ENCODE measurements at places on chromosomes 13 and 19. TPM values are rescaled to one million over a fixed set of nuclear protein-coding genes. Genes with fewer than 3 reads are reported as not detected.

CAMSAP3 gene
- total RNA-seq: 3.5 TPM

ZNF780A gene
- 9.4 TPM for total RNA-seq

B3GNT8 gene
- 0.83 TPM for total RNA-seq

ZNF578 gene
- total RNA-seq: 6.8 TPM

OR7A5 gene
- total RNA-seq: not detected

CBY2 gene
- not detected for total RNA-seq

POGLUT2 gene
- 26.4 TPM for total RNA-seq

- H3K27ac ChIP-seq: no peak overlapping the region
- no peak for DNase-seq
- no peaks in the 10 kb centered on the region for H3K36me3 ChIP-seq
- H3K27me3 ChIP-seq: no peaks in the 10 kb centered on the region
- no peak overlapping the region for H3K4me3 ChIP-seq
Observed at GRCh38 chr13:101552286-101552685, 99.8 kb downstream of the ITGBL1 start.

GRCh38 chr19:2231621-2232221 lies 4.4 kb downstream of the PLEKHJ1 start:
- no peaks in the 10 kb centered on the region for H3K27me3 ChIP-seq
- H3K36me3 ChIP-seq: no peaks in the 10 kb centered on the region
- no peak overlapping the region for H3K4me3 ChIP-seq

DNA sequence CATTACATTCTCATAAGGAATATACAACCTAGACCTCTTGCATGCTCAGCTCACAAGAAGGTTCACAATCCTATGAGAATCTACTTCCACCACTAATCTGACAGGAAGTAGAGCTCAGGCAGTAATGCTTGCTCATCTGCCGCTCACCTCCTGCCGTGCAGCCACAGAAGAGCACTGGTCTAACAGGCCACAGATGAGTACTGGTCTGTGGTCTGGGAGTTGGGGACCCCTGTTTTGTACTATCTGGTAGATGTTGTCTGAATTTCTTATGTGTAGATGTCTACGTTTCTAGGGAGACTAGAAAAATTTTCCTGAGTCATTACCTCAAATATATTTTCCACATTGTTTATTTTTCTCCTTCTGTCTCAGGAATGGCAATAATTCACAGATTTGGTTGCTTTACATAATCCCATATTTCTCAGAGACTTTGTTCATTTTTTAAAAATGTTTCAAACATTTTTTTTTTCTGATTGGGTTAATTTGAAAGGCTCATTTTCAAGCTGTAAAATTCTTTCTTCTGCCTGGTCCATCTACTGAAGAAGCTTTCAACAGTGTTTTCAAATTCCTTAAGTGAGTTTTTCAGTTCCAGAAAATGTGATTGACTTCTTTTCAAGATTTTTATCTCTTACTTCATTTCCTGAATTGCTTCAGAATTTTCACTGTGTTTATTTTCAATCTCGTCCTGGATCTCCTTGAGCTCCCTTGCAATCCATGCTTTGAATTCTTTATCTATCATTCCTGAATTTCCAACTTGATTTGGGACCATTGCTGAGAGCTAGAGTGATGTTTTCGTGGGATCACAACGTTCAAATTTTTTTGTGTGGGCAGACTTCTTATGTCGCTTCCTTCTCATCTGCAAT lies 1322.2 kb downstream of the PCDH9 start:
- H3K27me3 ChIP-seq: no peaks in the 10 kb centered on the region
- no peaks in the 10 kb centered on the region for H3K4me1 ChIP-seq
- DNase-seq: no peak
- H3K27ac ChIP-seq: no peak overlapping the region
- no peaks in the 10 kb centered on the region for H3K36me3 ChIP-seq

- H3K36me3 ChIP-seq: no peaks in the 10 kb centered on the region
- no peaks in the 10 kb centered on the region for H3K27me3 ChIP-seq
- no peak overlapping the region for H3K27ac ChIP-seq
- no peaks in the 10 kb centered on the region for H3K4me1 ChIP-seq
- H3K4me3 ChIP-seq: no peak overlapping the region
Observed at GRCh38 chr19:44925114-44925891, 10.9 kb downstream of the APOC1 start.

DNA sequence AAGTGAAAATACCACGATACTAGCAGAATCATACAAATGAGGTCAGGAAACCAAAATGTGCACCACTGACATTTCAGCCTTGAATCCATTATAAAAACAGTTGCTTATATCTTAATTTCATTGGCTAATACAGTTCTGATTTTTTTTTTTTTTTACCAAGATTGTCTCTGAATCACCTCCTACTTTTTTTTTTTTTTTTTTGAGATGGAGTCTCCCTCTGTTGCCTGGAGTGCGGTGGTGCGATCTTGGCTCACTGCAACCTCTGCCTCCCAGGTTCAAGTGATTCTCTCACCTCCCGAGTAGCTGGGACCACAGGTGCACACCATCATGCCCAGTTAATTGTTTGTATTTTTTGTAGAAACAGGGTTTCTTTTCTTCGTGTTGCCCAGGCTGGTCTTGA lies 270.2 kb downstream of the LMO7 start:
- no peak overlapping the region for H3K4me3 ChIP-seq
- H3K27ac ChIP-seq: no peak overlapping the region
- H3K4me1 ChIP-seq: no peaks in the 10 kb centered on the region
- H3K36me3 ChIP-seq: no peaks in the 10 kb centered on the region

- no peaks in the 10 kb centered on the region for H3K36me3 ChIP-seq
- peak overlapping the region; percentile 50 for H3K27ac ChIP-seq
- peak; percentile 63 for DNase-seq
Observed at GRCh38 chr19:21483589-21484170, 21.7 kb upstream of the ZNF429 start.

- H3K27ac ChIP-seq: no peak overlapping the region
- no peaks in the 10 kb centered on the region for H3K36me3 ChIP-seq
- no peaks in the 10 kb centered on the region for H3K27me3 ChIP-seq
- no peaks in the 10 kb centered on the region for H3K4me1 ChIP-seq
- DNase-seq: no peak
Observed at GRCh38 chr13:48682436-48682835, 28.7 kb downstream of the CYSLTR2 start.

DNA sequence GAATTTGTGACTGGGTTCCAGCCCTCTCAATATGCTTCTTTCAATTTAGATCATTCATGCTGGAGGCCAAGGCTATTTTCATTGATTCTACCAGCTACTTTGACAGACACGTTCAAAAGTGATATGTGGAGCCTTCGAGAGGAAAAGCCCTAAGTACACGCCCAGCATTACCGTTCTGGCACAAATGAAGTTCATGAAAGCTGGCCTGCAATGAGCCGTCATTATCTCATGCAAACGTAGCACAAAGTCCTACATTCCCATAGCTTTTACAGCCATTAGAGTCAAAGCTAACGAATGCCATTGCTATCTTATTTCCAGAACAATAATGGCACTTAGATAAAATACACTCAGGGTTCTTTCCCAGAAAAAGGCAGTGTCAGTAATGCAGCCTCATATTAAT lies 1237.6 kb downstream of the EFNB2 start:
- no peak overlapping the region for H3K4me3 ChIP-seq
- H3K4me1 ChIP-seq: no peaks in the 10 kb centered on the region
- no peaks in the 10 kb centered on the region for H3K36me3 ChIP-seq
- no peak for DNase-seq
- H3K27me3 ChIP-seq: no peaks in the 10 kb centered on the region

DNA sequence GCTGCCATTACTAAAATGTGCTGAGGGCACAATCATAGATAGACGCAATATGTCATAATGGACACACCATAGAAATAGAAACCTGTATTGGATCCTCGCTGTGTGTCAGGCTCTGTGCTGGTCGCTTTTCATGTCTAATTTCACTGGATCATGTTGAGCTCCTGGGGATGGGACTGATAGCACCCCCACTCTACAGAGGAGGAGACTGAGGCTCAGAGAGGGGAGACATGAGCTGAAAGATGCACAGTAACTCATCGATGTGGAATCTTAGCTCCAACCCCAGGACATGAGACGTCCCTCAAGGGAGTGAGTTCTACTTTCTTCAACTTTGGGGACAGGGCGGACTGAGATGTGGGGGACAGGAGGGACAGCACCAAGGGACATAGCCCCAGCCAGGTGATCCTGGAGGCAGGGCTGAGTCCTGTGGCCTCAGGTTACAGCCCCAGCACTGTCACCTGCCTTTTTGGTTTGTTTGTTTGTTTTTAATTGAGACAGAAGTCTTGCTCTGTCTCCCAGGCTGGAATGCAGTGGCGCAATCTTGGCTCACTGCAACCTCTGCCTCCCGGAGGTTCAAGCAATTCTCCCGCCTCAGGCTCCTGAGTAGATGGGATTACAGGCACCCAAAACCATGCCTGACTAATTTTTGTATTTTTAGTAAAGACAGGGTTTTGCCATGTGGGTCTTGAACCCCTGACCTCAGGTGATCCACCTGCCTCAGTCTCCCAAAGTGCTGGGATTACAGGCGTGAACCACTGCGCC lies 6.6 kb upstream of the GIPC1 start:
- DNase-seq: no peak
- no peaks in the 10 kb centered on the region for H3K36me3 ChIP-seq
- no peaks in the 10 kb centered on the region for H3K4me1 ChIP-seq

DNA sequence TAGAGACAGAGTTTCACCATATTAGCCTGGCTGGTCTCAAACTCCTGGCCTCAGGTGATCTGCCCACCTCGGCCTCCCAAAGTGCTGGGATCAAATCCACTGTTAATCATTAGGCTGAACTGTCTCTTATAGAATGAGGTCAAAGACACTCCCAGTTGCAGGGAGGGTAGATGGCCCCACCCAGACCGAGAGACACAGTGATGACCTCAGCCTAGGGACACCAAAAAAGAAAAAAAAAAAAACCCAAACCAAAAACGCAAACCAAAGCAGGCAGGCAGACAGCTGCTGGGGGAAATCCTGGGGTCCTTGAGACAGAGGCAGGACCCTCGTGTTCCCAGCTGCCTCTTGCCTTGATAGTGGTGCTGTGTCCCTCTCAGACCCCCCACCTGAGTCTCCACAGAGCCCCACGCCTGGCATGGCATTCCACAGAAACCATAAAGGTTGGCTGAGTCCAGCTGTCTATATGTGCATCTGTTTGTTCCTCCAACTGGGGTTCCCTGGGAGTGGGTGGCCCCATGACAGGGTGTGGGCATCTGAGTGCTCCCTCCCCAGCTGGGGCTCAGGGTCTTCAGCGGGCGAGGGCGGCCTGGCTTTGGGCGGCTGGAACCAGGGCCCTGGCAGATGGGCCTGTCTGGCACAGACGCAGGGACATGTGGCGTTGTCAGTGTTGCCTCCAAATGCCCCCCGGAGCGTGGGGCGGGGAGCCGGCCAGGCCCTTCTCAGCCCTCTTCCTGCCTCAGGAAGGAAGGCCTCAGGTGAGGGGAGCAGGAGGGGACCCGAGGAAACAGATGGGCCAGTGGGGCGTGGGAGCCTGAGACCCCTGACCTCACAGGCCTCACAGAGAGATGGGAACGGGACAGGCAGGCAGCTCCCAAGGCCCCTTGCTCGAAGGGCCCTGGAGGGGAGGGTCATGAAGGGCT lies 5.2 kb downstream of the DAND5 start:
- no peaks in the 10 kb centered on the region for H3K27me3 ChIP-seq
- DNase-seq: no peak
- no peaks in the 10 kb centered on the region for H3K36me3 ChIP-seq
- no peak overlapping the region for H3K27ac ChIP-seq
- H3K4me3 ChIP-seq: no peak overlapping the region

DNA sequence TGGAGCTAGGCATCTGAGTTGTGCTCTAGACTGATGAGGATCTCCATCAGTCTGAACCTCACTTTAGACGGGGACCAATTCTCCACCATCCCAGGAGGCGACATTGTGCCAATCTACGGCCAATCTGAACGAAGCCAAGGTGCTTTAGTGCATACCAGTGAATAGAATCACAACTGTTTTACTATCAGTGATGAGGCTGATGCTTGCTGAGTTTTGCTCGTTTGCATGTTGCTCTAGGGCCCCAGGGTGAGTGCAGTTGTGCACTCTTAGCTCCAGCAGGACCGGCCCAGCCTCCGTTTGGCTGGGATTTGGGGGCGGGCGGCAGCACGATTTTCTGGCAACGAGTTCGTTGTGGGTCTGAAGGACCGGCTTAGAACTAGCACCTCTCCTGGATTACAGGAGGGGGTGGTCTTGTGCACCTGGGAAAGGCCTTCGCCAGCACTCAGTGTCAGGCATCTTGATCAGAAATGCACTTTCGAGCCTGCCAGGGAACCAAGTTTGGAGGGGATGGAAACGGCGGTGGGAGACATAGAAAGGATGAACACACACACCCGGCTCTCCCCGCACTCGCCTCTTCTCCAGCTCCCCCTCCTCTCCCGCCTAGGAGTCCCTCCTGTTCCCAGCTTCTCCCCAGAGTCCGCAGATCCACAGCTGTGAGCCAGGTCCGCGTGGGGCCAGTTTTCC lies 4.4 kb downstream of the GSX1 start:
- H3K4me3 ChIP-seq: no peak overlapping the region
- H3K4me1 ChIP-seq: peaks cover 4% of the 10 kb centered on the region
- H3K27ac ChIP-seq: no peak overlapping the region
- peaks cover 15% of the 10 kb centered on the region for H3K27me3 ChIP-seq

DNA sequence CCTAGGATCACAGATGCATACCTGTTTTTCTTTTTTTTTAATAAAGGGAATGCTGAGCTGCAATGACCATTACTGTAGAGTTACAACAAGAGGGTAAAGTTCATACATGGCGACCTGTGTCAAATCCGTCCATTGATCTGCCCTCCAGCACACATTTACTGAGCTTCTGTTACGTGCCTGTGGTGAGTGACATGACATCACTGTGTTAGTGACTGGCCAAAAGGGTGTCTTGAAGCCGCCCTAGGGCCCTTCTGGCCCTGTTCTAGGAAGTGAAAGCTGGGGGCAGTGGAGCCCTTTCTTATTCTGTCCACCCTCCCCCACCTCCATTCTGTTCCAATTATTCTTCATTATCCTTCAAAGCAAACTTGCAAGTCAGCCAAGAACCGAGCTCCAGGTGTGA lies 66.3 kb downstream of the ZIC5 start:
- H3K4me3 ChIP-seq: no peak overlapping the region
- no peaks in the 10 kb centered on the region for H3K36me3 ChIP-seq
- no peak overlapping the region for H3K27ac ChIP-seq
- H3K4me1 ChIP-seq: no peaks in the 10 kb centered on the region
- H3K27me3 ChIP-seq: peaks cover 13% of the 10 kb centered on the region
- no peak for DNase-seq

DNA sequence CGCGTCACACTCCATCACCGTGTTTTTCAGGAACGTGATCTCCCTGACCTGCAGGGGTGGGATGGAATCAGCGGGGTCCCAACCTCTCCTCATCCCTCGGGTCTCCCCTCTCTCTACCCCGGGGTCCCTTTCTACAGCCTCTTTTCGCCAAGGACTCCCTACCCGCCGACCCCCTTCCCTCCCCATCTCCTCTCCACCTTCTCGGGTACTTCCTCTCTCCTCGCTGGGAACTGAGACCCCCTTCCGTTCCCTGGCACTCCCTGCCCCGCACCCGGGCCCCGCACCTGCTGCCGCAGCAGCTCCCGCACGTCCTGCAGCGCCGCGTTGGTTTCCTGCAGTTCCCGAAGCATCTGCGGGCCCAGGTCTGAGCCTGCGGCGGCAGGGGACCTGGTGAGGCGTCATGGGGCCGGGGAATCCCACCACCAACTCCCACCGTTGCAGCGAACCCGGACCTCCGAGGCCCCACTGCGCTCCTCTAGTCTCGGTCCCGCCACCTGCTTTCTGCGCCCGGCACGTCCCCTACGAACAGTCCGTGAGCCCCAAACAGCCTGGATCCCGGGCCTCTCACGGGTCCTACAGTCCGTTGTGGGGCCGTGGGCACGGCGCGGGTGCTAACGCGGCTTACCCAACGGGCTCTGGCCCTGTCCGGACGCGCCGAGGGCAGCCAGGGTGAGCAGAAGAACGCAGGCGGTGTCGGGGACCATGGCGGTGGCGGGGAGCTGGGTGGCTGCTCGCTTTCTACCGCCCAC lies at the start of gene COMP:
Gene COMP, minus strand, starts transcription at position 740 of the 749 bp plus-strand sequence. Its CDS starts 36 bp downstream, at position 704.
- H3K4me3 ChIP-seq: no peak within 1 kb of the TSS
- no peaks in the 10 kb centered on the region for H3K36me3 ChIP-seq
- H3K27ac ChIP-seq: no peak within 1 kb of the TSS
- H3K27me3 ChIP-seq: peaks cover 50% of the 10 kb centered on the region
- no peak for DNase-seq
- no peaks in the 10 kb centered on the region for H3K4me1 ChIP-seq
